ENCODE measurements at places on chromosomes 3 and 15.

DNA sequence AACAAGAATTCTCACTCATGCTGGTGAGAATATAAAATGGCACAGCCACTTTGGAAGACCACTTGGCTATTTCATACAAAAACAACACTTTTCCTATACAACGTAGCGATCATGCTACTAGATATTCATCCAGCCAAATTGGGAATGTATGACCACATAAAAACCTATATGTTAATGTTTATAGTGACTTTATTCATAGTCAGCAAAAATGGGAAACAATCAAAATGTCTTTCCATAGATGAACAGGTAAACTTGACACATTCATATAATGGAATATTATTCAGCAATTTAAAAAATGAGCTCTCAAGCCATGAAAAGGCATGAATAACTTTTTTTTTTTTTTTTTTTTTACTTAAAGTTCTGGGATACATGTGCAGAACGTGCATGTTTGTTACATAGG, 445.2 kb downstream of the ZBBX start:
- DNase-seq: no peak

DNA sequence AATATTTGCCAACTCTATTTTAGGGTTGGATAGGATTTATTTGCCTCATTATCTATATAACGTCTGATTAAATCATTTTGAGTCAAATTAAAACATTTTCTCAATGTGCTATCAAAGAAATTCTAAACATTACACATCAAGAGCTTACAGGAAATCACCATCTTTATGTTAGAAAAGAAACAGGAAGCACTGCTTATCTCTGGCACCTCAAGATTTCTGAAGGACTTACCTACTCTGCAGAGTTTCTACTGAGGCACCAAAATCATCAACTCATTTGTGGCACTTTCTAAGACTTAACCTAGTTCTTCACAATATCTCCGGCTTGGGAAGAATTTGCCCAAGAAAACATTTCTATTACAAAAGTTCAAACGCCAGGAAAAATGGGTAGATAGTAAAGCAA, 181.3 kb upstream of the EOMES start:
- DNase-seq: no peak

DNA sequence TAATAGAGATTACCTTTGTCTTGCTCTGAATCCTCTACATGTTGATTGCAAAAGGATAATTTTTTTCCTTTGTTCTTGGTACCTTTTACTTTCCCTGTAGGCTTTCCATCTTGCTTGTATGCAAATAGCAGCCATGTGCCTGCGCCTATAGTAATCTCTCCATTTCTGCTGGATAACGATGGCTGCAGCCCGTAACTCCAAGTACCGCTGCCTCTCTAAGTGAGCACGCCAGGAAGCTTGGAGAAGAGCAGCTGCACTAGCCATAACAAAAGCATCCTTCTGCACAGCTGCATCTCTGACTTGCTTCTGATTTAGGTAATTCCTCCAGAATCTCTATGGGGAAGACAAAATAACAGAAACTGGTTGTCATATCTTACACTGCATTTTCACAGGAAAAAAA, 89.3 kb downstream of the NR2E3 start:
- DNase-seq: no peak

- DNase-seq: no peak
These were observed 33.2 kb upstream of the ZFAND6 start for GRCh38 chr15:80026310-80026709.

DNA sequence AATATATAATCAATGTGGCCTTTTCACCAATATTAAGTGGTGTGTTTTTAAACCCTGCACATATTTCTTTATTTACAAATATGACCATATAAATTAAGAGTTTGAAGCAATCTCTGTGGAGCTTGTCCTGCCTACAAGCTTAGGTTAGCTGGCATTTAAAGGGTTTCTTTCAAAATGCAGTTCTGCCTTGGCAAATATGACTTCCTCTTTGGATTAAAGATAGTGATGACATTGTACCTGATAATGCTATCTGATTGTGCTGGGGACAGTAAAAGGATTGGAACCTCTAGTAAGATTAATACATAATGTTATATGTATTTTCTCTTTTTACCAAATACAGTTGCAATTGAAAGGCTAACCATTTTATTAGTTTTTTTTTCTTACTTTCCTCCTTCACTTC, 249.1 kb downstream of the OTOL1 start:
- DNase-seq: no peak
